G401 (cell line): ENCODE measurements at places on chromosomes 4 and X.

- DNase-seq, result no peak
Observed at GRCh38 chr4:10738826-10739489, 54.4 kb upstream of the CLNK start.

- DNase-seq, result no peak
Observed at GRCh38 chr4:179307297-179308136, 1865.3 kb upstream of the AGA start.

DNA sequence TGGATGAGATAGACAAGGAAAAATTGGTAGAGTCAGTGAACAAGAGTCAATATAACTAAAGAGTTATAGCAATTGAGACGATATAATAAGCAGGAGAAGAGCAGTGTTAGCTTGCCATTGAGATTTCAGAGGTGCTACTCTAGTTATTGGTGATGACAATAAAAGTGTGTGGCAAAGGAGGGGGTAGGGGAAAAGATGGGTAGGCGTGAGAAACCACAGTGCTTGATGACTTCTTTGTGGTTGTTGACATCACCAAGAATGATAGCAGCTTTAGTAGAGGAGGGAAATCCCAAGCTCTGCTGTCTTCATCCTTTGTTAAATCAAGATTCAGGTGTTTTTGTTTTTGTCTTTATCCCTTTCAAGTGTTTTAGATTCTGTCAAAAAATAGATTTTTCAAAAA is 179.9 kb upstream of the PPP3CA start:
- no peak for DNase-seq

DNA sequence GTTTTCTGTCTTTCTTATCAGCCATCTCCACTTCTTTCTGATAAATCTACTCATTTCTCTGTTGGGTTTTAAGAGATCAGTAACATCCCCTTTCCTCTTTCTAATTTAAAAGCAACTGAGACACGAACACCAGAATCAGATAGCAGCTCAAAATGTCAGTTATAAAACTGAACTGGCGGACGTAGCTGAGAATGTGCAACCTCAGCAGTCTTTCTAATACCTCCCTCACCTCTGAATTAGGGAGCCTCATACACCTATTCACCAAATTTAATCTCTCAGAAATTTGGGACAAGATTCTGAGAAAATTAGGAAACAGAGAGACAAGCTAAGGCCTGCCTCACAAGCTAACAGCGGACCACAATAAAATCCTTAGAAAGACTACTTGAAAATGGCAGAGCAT is 52.0 kb upstream of the ACSL4 start:
- DNase-seq, result no peak

DNA sequence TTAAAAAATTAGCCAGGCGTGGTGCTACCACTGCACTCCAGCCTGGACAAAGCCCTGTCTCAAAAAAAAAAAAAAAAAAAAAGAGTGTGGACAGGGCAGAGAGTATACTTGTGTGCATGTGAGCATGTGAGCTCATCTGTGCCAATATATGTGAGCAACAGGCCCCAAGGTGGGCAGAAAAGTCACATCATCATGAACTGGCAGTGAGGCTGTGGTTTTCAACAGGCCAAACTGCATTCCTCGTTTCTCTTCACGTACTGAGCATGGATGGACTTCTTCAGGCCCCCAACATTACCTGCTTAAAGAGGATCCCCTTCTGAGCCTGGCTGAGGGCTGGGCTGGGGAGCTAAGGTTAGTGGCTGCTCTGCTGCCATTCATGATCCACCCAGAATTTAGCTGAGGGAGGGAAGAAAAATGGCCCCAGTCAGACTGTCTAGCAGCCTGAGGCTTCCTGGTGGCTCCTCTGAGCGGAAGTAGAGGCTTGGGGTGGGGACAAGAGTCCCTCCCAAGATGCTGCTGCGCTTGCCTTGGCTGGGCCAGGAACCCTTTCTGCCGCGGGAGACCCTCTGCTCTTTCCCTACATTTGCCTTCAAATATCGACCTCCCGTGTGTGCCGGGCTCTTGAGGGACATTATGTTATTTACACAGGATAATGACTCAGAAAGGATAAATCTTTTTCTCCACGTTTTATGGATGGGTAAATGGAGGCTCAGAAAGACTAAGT is 55.0 kb downstream of the DIPK2B start:
- DNase-seq, result no peak

DNA sequence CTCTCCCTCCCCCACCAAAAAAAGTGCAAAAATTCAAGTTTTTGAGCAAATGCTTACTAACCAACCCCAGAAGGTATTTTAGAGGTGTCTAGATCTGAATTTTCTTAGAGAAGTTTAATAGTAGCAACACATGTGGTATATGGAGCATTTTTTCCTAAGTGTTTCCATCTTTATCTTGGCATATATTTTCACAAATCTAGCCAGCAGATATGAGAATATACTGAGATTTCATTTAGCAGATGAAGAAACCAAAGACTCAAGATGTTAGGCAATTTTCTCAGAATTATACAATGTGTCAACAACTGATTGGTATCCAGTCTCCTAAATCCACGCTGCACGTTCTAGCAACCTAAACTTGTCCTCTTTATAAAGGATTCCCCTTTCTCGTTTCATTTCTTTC is 245.5 kb upstream of the CXXC4 start:
- DNase-seq, result no peak

DNA sequence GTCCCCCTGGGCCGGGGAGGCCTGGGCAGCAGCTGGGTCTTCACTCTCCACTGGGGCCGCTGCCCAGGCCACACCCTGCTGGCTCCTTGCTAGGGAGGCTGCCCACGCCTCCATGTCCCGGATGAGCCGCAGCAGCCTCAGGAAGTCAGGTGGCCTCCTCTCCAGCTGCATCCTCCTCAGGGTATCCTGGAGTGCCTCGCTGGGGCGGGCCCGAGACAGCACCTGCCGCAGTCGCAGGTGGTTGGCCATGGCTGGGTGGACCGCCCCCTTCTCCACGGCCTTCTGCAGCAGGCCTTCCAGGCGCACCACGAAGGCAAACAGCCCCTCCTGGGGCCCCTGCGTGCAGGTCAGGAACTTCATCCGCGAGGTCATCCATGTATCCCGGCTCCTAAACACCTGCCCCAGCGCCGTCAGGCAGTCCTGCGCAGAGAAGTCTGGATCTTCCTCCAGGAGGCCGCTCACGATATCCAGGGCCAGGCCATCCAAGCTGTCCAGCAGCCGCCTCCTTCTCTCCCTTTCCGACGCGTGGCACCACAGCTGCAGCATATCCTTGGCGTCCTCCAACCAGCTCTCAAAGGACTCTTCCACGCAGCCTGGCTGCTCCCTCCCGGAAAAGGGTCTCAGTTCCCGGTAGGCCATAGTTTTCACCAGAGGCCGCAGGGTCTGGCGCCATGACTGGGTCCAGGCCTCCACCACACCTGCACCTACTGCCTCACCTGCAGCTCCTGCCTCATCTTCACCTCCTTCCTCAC is 2.1 kb downstream of the PNMA6F start:
- DNase-seq, result no peak

GRCh38 chr4:168615294-168616065 is 118.6 kb downstream of the PALLD start:
- DNase-seq, result no peak

GRCh38 chr4:21856754-21857153 is 91.8 kb downstream of the KCNIP4 start:
- DNase-seq, result peak; percentile 76

GRCh38 chr4:187504974-187505797 is 490.4 kb upstream of the ZFP42 start:
- no peak for DNase-seq

DNA sequence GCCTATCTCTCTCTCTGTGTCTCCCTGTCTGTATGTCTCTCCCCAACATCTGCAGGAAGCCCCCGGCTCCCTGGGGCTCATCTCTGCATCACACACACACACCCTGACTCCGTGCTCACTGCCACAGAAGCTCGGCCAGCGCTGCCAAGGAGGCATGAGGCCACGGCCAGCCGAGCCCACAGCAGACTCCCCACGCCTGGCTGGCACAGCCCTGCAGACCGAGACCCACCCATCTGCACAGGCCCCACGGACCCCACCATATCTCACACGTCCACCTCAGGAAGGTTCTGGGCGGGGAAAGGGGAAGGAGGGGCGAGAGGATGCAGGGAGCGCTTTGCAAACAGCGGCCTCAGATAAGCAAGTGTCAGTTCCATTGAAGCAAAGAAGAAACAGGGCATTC is 28.5 kb upstream of the SLC25A6 start:
- DNase-seq, result no peak

DNA sequence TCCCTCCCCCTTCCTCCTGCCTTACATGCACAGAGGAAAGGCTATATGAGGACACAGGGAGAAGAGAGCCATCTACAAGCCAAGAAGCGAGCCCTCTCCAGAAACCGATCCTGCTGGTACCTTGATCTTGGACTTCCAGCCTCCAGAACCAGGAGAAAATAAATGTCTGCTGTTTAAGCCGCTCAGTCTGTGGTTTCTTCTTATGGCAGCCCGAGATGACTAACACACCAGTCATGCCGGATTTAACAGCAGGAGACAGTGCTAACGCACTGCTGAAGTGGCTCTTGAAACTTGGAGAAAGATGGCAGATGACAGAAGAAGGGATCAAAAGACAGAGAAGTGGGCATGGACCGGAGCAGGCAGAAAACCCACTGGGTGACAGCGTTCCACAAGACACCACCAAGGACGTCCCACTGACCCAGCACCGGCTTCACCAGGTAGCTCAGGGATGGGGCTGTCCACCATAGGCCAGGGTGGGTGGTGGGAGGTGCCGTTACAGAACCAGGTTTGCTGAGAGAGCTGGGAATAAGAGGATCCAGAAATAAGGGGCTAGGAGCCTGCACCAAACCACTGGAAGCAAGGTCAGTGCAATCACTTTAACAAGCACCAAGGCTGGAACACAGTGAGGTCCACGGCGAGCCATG is 6.2 kb upstream of the MAN2B2 start:
- no peak for DNase-seq

DNA sequence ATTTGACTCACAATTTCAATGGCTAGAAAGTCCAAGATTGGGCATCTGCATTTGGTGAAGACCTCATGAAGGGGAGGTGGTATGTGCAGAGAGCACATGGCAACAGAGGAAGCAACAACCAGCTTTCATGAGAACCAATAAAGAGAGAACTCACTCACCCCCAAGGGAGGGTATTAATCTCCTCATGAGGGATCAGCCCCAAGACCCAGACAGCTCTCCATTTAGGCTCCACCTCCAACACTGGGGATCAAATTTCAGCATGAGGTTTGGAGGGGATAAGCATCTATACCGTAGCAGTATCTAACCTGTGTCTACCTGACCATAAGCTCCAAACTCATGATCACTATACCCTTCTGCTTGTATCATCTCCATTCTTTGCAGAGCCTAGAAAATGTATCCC is 9.3 kb upstream of the TBC1D19 start:
- no peak for DNase-seq

- no peak for DNase-seq
Observed at GRCh38 chr4:119604266-119604665, 24.3 kb downstream of the PDE5A start.

- DNase-seq, result no peak
Observed at GRCh38 chrX:53300157-53300556, 18.8 kb upstream of the IQSEC2 start.

DNA sequence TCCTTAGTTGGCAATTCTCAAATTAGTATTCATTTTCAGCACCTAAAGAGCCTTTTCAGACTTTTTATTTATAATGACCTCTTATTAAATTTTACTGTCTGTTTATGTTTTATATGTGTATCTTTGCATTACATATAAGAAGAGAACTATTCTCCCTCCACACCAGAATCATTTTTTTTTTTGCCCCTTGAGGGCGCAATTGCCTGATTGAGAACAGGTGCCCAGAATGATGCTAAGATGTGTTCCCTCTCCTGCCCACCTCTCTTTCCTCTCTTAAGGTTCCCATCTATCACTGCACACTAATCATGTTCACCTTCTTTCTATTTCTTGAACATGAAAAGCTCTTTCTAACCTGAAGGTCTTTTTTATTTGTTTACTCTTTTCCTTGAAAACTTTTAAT is 44.2 kb upstream of the ADAM29 start:
- no peak for DNase-seq

- no peak for DNase-seq
Observed at GRCh38 chr4:55004831-55005230, 120.6 kb downstream of the KDR start.

GRCh38 chr4:5488413-5488812 is 219.9 kb downstream of the EVC2 start:
- DNase-seq, result no peak

DNA sequence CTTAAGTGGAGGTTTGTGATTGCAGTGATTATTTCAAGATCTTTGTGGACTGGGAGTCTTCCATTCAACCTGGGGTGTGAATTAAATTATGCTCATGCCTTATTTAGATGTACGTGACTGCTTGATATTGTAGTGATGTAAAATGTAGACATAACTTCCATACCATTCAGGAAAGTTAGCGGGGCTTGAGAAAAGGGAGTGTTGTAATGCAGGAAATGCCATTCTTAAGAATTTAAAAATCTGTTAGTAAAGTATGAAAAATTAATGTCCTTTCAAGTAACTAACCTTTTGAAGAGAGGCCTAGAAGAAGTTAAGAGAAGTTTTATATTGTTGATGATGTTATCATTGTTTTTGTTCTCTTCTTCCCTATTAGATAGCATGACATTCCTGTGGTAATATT is 318.2 kb downstream of the CCSER1 start:
- no peak for DNase-seq

- no peak for DNase-seq
Observed at GRCh38 chr4:95715830-95716229, 124.1 kb upstream of the PDHA2 start.

GRCh38 chr4:44679060-44679459 is 840 bp downstream of the GUF1 start:
- DNase-seq, result peak; percentile 30

GRCh38 chr4:147078875-147079658 is 133.4 kb upstream of the TTC29 start:
- DNase-seq, result peak; percentile 37

- DNase-seq, result peak; percentile 87
Observed at GRCh38 chrX:72572248-72573157, at the start of gene HDAC8. TSS of gene HDAC8 (minus strand) at chrX:72572843. CDS start at chrX:72572761, 82 bp downstream.

GRCh38 chr4:168877511-168878491 is 132.3 kb downstream of the CBR4 start:
- DNase-seq, result peak; percentile 49

DNA sequence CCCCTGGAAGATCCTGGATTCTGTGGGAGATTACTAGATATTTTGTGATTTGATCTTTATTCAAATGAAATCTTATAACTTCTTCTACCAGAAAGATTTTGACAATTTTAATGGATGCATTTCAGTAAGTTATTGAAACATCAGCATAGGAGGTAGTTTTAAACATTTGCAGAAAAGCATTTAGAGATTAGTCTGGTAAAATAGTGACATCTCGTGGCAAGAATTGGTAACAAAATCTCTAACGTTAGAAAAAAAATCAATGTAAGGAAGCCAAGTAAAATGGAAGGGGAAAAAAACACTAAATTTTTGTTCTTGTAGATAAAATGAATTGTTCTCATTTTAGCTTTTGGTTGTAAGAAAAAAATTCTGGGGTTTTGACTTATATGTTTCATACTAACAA is 73.3 kb downstream of the TASL start:
- peak; percentile 23 for DNase-seq

DNA sequence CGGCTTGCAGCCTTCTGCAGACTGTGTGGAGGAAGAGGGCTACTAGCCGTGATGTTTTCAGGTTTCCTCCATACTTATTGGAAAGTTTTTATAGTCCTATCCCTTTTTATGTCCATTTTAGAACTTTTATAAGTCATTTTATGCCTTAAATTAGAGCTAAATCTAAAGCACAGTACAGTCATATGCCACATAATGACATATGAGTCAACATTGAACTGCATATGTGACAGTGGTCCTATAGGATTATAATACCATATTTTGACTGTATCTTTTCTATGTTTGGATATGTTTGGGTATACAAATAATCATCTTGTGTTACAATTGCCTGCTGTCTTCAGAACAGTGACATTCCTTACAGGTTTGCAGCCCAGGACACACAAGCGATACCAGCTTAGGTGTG is 200.2 kb downstream of the SPRY1 start:
- DNase-seq, result no peak
